ENCODE measurements at places on chromosomes 6 and 20.
A peak's percentile ranks its signal among the peaks of the same experiment; 100 is the strongest.

DNA sequence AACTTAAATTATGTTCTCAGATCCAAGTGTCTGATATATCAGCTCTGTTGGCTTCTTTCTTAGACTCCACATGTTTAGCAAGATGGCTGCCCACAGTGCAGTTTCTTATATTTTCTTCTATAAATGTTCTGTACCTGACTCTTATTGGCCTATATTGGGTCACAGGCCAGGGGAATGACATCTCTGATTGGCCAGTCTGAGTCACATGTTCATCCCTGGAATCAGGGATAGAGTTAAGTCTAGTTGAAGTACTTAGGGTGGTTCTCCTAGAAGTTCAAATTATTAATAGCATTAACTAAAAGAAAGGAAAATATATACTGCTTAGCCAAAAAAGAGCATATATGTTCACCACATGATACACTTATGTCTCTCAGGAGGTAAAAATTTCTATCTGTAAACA, 105.3 kb upstream of the SLC22A16 start:
- no peak for DNase-seq

DNA sequence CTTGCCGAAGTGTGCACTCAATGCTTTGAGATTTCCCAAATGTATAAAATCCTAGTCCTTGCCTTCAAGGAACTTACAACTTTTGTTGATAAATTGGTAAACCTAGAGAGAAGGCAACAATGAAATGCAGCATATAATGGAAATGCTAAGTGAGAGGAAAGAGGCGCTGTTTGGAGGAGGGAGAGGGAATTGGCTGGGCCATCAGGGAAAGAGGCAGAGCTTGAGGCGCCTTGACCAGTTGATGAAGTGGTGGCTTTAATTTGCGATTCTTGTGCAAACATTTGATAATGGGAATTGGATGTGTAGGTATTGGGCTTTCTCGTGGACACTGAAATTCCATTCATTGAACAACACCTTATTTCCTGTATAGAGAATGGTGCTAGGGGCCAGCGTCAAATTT, 1.9 kb upstream of the CDYL start:
- DNase-seq: no peak

DNA sequence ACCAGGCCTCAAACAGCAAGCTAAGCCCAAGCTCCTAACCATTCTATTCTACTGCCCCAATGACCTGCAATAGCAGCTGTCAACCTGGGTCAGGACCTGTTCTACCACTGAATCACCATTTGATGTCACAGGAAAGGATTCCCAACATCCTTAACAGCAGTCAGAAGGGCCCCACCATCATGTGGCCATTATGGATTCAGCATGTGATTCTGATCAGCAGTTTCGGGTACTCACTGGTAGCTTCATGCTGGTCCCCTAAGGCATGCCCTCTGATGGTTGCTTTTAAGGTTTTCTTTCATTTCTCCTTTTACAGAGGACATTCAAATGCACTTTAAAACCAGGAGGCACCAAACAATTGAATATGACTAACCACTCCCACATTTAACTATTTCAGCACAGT, 37.3 kb upstream of the MAP7 start:
- no peak for DNase-seq

- DNase-seq: no peak
These were observed 46.1 kb upstream of the TNFAIP3 start for GRCh38 chr6:137820952-137821351.

DNA sequence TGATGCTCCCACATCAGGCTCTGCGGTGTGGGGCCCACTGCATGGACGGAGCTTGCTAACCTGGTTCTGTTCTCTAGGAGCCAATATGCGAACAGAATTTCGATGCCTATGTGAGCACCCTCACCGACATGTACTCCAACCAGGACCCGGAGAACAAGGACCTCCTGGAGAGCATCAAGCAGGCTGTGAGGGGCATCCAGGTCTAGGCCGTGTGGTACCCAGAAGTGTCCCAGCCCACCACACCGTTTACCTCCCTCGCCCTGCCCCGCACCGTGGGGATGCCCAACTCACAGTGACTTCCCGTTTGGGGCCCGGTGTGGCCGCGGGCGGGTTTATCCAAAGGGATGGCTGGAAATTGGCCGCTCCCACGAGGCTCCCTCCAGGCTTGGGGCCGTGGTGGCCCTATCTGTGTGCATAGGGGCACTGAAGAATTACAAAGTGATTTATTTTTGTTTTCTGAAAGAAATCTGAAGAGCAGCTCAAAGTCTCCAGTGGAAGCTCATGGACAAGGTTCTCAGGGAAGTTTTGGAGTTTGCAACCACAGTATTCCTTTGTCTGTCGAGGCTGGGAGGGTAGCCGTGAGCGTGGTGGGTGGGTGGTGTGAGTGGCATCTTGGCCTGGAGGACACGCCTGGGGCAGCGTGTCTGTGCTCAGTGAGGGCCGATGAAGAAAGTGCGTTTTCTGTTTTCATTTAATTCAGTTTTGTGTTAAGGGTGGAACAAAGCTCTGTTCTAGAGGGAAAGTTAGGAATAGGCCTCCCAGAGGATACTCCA, 15.1 kb upstream of the PCMTD2 start:
- no peak for DNase-seq

DNA sequence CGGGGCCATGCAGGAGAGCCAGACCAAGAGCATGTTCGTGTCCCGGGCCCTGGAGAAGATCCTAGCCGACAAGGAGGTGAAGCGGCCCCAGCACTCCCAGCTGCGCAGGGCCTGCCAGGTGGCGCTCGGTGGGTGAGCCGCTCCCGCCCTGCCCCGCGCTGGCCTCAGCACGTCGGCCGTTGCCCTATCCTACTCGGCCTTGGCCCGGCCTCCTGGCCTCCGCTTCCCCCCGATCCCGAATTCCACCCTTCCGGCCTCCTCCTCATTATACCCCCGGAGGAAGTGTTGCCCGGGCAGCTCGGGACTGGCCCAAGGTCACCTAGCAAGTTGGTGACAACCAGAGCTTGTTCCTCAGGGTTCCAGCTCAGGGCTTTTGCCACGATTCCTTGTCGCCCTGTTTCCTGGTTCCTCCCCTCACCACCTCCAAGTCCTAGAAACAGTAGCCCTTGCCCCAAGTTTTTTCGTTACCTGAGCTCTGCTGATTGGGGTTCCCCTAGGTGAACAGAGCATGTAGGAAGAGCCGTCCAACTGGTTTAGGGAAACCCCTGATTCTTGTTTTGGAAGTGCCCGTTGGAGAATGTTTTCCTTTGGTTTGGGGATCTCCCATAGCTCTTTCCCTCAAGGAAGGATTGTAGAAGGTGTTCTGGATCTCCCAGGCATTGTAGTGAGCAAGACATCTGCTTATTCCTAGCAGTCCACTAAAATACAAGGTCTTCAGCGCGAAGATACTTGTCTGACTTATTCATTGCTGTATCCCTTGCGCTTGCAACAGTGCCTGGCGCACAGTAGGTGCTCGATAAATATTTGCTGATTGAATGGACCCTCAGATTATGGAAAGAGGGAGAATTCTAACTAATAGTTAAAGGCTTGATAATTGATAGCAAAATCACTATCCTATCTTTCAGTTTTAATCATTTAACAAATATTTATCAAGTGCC, 641 bp downstream of the ARFGEF2 start:
- DNase-seq: no peak

- DNase-seq: no peak
These were observed 239.3 kb downstream of the OGFRL1 start for GRCh38 chr6:71527886-71528285.

GRCh38 chr6:138272533-138273315, 54.4 kb upstream of the PBOV1 start:
- DNase-seq: no peak

GRCh38 chr6:43886067-43886461, 116.1 kb downstream of the VEGFA start:
- no peak for DNase-seq

GRCh38 chr6:110813338-110814101, 1.7 kb downstream of the CDK19 start:
- no peak for DNase-seq

DNA sequence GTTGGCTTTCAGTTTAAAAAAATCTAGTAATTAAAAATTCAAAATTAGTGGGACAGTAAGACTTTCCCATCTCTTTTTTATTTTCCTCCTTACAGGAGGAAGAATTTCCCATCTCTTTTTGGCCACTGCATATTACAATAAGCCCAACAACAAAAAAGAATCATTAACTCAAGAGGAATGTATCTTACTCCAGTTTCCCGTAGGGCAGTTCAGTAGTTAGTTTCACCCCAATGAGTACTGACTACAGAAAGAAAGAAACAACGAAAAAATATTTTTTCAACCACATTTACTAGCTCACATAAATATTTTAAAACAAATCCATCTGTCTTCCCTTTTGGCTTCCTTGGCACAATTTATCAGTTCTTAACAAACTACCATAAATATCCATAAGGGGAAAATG, 14.9 kb upstream of the BLOC1S5 start:
- DNase-seq: no peak

GRCh38 chr20:35600993-35601973, 14.3 kb upstream of the SPAG4 start:
- DNase-seq: peak; percentile 40

- DNase-seq: no peak
These were observed 29.3 kb upstream of the TXNDC5 start for GRCh38 chr6:7939864-7940228.

DNA sequence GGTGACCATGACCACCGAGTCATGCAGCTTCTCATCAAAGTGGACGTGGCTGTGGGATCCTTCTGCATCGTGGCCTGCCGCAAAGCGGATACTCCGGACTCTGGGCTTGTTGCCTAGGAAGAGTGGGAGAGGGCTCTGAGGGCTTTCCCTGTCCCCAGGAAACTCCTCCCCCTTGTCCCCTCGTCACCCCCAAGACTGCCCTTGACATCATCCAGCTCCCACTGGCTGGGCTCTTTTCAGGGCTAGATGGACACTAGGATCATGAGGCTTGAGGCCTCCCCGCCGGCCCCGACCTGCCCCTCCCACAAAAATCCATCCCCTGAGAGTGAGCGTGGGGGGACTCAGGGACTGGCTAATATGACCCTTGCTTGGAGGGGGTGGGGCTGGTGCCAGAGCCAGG, 9.0 kb downstream of the ADISSP start:
- DNase-seq: no peak

- DNase-seq: no peak
These were observed 24.5 kb downstream of the SRSF3 start for GRCh38 chr6:36618366-36619355.

DNA sequence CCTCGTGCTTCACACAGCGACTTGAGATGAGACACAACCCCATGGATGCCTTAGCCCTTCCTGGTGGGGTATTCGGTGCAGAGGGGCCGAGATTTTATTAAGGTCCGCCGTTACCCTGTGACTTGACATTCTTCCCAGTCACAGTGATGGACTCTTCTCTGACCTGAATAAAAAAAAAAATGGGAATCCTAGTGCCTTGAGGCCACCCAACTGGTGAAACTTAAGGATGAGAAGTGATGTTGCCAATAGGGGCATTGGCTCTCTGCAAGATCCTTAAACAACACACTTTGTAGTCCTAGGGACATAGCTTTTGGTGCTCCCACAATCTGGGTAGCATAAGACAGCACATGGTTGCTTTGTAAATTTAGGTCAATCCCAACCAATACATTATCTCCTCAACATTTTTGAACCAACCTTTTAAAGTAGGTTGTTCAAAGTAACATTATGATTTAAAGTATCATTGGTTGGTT, 814 bp upstream of the ADNP start:
- no peak for DNase-seq

DNA sequence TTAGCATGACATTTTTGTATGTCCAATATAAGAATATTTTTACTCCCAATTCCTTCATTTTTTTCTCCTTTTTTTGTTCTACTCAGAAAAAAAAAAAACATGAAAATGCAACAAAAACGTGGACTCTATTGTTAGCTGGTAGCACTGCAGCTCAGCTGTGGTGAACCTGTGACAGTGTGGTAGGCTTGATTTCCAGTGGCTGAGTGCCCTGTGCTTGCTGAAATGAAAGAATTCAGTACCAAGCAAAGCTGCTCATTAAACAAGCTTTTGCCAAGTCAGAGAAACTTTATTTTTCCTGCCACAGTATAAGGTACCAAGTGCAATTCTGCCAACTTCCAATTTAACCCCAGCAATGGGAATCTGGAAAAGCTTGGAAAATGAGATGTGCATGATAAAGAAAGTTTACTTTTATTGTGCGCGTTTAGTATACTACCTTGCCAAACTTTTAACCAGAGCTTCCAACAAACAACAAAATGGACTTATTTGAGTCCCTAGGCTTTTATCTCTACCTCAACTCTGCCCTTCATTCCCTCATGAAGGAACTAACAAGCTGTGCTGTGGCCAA, 215.2 kb downstream of the SLC35F1 start:
- no peak for DNase-seq

GRCh38 chr20:18775633-18776032, 38.0 kb upstream of the SCP2D1 start:
- DNase-seq: no peak

- DNase-seq: peak; percentile 13
These were observed 197.9 kb upstream of the GRIK2 start for GRCh38 chr6:101195588-101195987.

- no peak for DNase-seq
These were observed 404.6 kb downstream of the BTBD9 start for GRCh38 chr6:38234934-38235682.

GRCh38 chr6:137430954-137431353, 63.2 kb downstream of the OLIG3 start:
- no peak for DNase-seq

DNA sequence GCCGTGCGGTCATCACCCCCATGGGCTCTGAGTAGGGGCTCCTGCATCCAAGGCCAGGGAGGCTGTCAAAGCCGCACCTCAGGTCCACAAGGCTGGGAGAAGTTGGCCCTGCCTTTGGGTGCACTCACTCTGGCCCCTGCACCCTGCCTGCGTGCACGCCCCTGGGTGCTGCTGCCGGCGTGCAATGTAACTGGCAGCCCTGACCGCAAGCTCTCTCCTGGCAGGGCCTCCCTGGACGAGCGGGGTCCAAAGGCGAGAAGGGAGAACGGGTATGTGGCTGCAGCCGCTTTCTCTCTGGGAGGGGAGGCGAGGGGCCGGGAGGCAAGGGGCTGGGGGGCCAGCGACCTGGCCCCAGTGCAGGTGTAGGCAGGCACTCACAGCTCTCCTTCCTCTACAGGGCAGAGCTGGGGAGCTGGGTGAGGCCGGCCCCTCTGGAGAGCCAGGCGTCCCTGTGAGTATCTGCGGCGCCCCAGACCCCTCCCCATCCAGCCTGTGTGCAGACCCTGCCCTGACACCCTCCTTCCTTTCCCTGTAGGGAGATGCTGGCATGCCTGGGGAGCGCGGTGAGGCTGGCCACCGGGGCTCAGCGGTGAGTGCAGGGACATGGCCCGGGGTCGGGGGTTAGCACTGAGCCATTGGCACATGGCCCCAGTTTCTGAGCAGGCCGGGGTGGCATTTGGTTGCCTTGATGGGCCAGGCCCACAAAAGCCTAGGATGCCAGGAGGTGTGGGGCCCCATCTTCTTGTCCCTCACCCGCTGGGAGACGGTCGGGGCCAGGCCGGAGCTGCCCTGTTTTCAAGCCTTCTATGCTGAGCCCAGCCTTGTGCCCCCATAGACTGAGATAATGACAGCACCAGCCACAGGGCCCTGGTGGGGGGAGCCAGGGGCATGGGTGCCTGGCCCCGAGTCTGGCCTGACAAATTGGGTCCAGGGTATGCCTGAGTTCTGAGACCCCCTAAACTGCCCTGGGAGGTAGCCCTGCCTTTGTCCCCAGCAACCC, 12.7 kb downstream of the COL9A3 start:
- no peak for DNase-seq

GRCh38 chr6:77425216-77425615, 38.1 kb downstream of the HTR1B start:
- no peak for DNase-seq

Data from COLO829 (cell line).